ENCODE measurements at places on chromosomes 5 and 9. TPM values are rescaled to one million over a fixed set of nuclear protein-coding genes. Genes with fewer than 3 reads are reported as not detected.

Gene ESM1
- not detected for total RNA-seq

Gene KIF24
- 3.5 TPM for total RNA-seq

Gene RICTOR
- 8.6 TPM for total RNA-seq

Gene SLC1A3
- total RNA-seq: 0.05 TPM

Gene CNTLN
- total RNA-seq: 4.3 TPM

Gene FGD3
- 0.16 TPM for total RNA-seq

Gene LHX3
- total RNA-seq: 0.08 TPM
